ENCODE measurements at places on chromosomes 2 and 18. TPM values are rescaled to one million over a fixed set of nuclear protein-coding genes. Genes with fewer than 3 reads are reported as not detected.

GRCh38 chr18:40186677-40187076, 1768.4 kb upstream of the PIK3C3 start:
- DNase-seq = no peak

DNA sequence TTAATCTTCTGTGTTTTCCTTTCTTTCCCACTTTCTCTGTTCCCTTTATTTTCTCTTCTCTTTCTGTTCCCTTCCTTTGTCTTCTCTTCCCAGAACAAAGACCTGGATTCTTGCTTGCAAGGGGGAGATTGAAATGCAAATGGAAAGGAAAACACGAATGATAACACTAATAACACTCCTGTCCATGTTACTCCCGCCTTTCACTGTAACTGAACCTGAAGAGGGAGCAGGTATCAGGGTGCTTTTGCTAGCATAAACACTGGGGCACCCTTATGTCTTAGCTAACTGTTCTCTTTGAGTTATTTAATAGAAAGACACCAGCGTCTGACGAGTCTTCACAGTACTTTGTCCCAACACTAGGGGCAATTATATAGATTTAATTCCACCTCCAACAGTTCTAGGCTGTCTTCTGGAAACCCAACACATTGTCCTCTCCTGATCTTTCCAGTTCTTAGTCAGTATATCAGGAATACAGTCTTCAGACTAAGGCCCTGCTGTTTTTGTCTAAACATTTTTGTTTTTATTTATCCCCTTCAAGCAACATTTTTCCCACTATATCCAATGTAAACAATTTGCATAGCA, 99.2 kb downstream of the PTPRM start:
- no peak for DNase-seq

GRCh38 chr18:66150650-66151049, 399.8 kb downstream of the CDH7 start:
- DNase-seq = no peak

- no peak for DNase-seq
Measured at GRCh38 chr18:66005831-66006588, 255.2 kb downstream of the CDH7 start.

GRCh38 chr2:128661311-128661710, 342.6 kb upstream of the HS6ST1 start:
- DNase-seq = no peak

Gene CFAP221
- total RNA-seq = not detected

Gene SLC23A3
- 16.6 TPM for total RNA-seq
